Right ventricle myocardium inferior (tissue), 1 donor: ENCODE measurements at places on chromosomes 6 and 20. TPM values are rescaled to one million over a fixed set of nuclear protein-coding genes. Genes with fewer than 3 reads are reported as not detected.
A peak's percentile ranks its signal among the peaks of the same experiment; 100 is the strongest.

DNA sequence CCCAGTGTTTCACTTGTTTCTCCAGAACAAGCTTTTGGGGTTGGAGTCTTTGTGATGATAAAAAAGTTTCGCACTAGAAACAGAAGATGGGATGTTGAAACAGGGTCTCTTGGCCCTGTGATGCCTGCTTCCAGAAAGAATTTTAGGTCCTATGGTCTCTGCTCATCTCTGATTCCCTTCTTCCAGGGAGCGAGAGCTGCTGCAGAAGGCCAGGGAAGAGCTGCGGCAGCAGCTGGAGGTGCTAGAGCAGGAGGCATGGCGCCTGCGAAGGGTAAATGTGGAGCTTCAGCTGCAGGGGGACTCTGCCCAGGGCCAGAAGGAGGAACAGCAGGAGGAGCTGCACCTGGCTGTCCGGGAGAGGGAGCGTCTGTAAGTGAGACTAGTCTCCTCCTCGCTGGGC is 18.3 kb downstream of the CEP250 start:
- DNase-seq = no peak

DNA sequence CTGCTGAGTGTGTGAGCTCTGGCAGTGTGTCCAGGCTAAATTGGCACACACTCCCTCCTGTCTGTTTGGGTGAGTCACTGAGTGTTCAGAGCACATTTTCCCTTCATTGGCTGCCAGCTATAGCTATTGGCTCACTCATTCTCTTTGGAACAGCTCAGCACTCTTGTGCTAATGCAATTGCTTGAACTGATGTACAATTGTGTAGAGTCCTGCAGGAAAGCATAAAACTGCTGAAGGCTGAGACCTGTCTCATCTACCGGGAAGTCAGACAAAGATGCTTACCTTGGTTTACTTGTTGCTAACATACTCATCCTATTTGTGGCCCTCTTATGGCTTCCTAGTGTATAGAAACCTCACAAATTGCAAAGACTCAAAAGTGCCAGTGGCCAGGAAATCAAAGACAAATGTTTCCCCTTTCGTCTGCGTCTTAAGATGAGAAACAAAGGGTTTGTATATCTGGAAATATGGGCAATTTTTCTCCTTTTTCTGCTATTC is 351.0 kb downstream of the BCKDHB start:
- DNase-seq = peak; percentile 67

DNA sequence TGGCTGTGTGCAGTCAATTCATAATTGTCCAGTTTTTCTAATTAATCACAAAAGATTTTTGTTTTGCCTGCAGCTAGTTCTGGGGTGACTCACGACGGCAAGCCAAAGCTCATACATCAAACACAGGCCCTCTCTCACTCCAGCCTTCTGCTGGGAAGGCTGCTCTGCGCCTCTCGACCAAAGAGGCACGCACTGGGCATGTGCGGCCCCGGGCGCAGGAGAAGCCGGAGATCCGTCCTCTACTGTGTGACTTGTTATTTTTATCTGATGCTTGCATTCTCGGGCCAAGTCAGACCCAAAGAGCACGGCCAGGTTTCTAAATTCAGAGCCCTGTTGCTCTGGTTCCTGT is 98.5 kb downstream of the TFAP2A start:
- DNase-seq = no peak

- no peak for DNase-seq
These were observed 24.6 kb downstream of the USP45 start for GRCh38 chr6:99490608-99491007.

GRCh38 chr20:37542281-37542680 is 14.6 kb upstream of the BLCAP start:
- DNase-seq = no peak

GRCh38 chr6:19838442-19839236 is 1.5 kb downstream of the ID4 start:
- peak; percentile 68 for DNase-seq

GRCh38 chr20:24821391-24821790 is 127.7 kb upstream of the CST7 start:
- DNase-seq = no peak

GRCh38 chr6:72987301-72987700 is 238.0 kb downstream of the KHDC1L start:
- no peak for DNase-seq

Gene SNAP25
- total RNA-seq = not detected

Gene RHAG
- total RNA-seq = 0.76 TPM
